Cortex of kidney (tissue), 1 donor: ENCODE measurements at places on chromosomes 5 and 9.

GRCh38 chr9:127965953-127966352, 14.8 kb downstream of the EEIG1 start:
- no peak for DNase-seq

GRCh38 chr9:4042991-4043390, 256.9 kb downstream of the GLIS3 start:
- DNase-seq, result no peak

- DNase-seq, result no peak
These were observed 533.8 kb upstream of the CLINT1 start for GRCh38 chr5:158392753-158393152.

GRCh38 chr5:10667431-10668057, 93.5 kb downstream of the DAP start:
- no peak for DNase-seq

DNA sequence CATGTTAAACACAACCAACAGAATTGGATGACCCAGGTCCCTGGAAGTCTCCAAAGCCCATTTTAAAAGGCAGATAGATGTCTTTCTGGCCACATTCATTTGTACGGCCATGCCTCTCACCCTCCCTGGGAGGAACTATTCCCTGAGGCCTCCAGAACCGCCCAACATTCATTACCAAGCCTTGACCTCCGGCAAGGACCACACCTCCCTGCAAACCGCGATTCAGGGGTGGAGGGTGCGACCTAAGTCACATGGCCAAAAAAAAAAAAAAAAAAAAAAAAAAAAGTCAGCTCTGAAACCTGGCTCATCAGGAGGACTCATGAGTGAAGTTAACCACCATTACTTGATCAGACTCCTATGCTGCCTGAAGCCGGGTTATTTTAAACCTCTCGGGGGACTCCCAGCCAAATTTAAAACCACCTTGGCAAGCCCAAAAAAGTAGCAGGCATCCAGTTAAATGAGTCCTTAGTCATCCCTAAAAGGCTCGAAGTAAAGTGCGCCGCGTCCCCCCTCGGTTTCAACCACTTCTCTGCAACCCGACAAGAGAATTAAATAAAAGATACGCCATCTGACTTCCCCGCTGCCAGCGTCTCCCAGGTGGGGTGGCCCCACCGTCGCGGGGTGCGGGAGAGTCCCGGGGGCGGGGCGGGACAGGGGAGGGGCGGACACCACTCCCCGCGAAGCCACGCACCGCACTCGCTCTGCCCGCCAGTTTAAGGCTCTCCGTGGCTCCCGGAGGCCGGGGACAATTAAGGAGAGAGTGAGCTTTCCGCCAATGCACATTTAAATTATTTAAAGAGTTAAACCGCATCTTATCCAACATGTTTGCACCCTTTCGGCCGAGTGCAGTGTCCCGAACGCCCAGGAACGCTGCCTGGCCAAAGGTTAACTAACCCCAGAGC, 2.3 kb downstream of the KLF9 start:
- no peak for DNase-seq

DNA sequence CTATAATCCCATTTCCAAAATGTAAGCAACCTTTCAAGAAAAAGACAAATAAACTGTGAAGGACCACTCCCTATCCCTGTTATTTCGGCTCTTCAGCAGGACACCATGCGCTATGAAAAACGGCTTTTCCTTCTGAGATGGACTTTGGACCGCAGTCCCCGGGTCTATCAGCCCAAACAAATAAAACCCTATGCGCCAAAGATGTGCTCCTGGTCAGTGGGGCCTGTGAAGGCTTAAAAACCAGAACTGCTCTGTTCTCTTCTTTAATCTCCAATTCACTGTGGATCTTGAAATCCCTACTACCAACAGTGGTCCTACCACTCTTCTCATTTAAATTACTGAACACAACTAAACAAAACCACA, 33.3 kb downstream of the RAPGEF1 start:
- no peak for DNase-seq

GRCh38 chr5:135051399-135051798, 17.4 kb upstream of the PITX1 start:
- DNase-seq, result no peak

- no peak for DNase-seq
These were observed 719.3 kb upstream of the ZNF608 start for GRCh38 chr5:125465703-125466102.

DNA sequence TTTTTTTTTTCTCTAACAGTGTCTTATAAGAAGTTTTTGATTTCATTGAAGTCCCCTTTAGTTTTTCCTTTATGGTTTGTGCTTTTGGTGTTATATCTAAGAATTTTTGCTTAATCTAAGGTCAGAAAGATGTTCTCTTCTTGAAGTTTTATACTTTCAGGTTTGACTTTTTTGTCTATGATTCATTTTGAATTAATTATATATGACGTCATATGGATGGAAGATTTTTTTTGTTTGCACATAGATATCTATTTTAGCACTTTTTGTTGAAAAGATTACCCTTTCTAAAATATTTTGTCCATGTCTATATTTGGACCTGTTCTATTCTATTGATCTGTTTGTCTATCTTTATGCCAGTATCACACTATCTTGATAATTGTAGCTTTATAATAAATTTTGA, 16.3 kb downstream of the UBAP1 start:
- DNase-seq, result no peak

GRCh38 chr5:67648201-67648671, 451.6 kb upstream of the CD180 start:
- DNase-seq, result no peak

DNA sequence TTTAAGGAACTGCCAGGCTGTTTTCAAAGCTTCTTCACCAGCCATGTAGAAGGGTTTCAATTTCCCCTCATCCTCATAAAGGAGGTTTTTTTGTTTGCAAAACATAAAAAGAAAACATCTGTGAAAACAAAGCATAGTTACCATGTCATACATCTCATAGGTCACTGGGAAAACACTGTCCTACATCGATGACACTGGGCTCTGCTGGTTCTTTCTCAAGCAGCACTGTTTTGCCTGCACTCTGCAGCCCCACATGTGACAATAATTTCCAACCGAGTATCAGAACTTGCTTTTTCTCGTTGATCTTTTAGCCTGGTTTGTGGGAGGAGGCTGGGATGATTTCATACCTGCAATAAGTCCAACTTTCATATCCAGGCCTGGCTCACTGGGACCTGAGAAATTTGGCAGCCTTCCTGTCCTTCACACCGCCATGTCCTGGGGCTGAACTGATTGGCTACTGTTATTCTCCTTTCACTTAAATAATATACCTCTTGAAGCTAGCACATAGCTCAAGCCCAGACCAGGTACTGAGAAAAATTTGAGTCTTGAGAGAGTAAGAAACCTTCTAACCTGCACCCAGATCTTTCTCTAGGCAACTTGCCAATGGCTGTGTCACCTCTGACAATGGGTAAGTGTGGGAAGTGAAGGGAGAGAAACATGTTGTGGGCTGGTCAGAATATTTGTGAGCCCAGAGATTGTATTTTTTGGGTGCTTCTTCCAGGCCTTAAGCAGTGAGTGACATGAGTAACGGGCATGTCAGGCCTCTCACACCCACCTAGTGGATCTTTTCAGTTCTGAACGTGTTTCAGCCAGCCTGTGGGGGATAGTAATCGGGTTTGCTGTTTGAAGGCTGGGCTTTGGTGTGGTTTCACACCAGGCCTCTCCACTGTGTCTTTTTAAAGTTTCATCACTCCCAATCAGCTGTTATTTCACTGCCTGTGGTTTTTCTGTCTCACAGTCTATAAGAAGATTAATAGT, 502.8 kb downstream of the NTRK2 start:
- no peak for DNase-seq

GRCh38 chr9:109537288-109537687, 39.2 kb upstream of the PTPN3 start:
- DNase-seq, result no peak

DNA sequence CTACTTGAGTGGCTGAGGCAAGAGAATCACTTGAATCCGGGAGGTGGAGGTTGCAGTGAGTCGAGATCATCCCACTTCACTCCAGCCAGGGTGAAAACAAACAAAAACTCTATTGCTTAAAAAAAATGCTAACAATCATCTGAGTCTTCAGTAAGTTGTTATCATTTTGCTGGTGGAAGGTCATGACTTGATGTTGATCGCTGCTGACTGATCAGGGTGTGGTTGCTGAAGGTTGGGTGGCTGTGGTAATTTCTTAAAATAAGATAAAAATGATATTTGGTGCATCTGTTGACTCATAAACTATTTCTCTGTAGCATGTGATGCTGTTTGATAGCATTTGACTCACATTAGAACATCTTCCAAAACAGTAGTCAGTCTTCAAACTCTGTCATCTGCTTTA, 349.4 kb upstream of the PAPPA start:
- no peak for DNase-seq

DNA sequence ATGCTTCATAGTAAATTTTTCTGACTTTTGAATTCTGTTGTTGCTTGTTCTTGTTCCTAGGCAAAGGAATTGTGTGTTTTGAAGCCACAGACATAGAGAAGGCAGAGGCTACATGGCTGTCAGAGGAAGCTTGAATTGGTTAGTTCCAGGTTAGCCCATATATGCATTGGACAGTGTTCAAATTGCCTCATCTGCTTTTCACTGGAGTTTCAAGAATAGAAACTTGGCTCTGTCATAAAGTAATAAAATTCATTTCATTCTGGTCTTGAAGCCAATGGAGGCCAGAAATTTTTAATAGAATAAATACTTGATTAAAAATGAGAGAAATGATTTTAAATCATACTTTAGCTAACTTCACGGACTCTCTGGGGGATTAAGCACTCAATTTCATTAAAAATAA, 178.0 kb downstream of the YIPF5 start:
- DNase-seq, result no peak

- no peak for DNase-seq
These were observed 6.1 kb upstream of the PHF19 start for GRCh38 chr9:120882935-120883607.

- DNase-seq, result no peak
These were observed 424.1 kb upstream of the CD180 start for GRCh38 chr5:67620424-67621397.

- DNase-seq, result no peak
These were observed 66.0 kb downstream of the RASEF start for GRCh38 chr9:82996941-82997340.

DNA sequence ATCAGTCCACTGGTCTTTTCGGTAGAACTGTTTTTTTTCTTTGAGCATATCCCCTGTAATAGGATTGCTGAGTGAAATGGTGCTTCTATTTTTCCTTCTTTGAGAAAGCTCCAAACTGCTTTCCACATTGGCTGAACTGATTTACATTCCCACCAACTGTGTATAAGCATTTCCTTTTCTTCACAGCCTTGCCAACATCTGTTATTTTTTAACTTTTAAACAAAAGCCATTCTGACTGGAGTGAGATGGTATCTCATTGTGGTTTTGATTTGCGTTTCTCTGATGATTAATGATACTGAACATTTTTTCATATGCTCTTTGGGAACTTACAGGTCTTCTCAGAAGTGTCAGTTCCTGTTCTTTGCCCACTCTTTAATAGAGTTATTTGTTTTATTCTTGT, 764.7 kb downstream of the MTRR start:
- DNase-seq, result no peak

DNA sequence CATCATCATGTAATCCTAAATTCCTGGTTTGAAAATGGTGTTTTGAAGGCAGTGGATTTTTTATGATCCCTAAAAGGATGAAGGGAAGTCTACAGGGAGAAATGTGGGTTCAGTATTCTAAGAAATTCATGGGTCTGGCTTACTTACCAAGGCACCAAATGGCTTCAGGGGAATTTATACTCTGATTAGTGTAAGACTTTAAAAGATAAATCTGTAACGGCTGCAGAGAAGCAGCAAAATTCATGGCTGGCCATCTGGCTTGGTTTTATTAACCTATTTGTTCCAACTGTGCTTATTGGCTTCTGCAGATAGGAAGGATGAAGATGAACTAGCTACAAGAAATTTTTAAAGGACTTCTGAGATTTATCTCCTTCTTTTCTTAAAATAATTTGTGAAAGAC, 222.8 kb downstream of the TENT4A start:
- DNase-seq, result no peak

- no peak for DNase-seq
These were observed 280.4 kb downstream of the MEF2C start for GRCh38 chr5:88602584-88602983.

DNA sequence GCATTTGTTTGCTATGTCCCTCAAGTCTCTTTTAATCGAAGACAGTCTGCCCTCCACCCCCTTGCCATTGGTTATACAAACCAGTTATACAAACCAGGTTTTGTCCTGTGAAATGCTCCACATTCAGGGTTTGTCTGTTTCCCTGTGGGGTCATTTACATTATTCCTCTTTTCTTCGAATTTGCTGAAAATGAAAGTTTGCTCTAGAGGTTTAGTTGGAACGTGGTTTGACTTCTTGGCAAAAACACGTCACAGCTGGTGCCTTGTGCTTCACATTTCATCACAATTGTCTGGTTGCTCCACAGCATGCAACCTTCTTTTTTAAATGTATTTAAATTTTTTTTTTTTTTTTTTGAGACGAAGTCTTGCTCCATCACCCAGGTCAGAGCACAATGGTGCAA, 4.2 kb upstream of the HAVCR2 start:
- no peak for DNase-seq

- no peak for DNase-seq
These were observed 58.9 kb upstream of the COL15A1 start for GRCh38 chr9:98884849-98885248.

DNA sequence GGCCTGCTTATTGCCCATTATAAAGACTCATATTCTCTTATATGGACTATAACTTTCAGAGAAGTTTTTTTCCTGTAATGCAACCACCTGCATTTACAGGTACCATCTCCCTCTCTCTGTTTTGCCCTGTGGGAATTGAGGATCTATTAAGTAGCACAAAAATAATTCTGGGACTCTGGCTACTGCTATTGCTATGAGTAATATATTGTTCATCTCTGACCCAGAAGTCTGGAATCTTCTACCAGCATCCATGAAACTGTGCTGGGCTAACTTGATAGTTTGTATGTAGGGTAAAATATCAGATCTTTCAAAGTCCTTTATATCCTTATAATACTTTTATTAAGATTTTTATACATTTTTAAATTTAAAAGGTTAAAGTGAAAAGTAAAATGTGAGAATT, 607.2 kb downstream of the EFNA5 start:
- DNase-seq, result no peak

GRCh38 chr5:87853541-87853940, 415.1 kb downstream of the TMEM161B start:
- DNase-seq, result no peak

GRCh38 chr5:74042559-74042958, 416.6 kb downstream of the ARHGEF28 start:
- no peak for DNase-seq

DNA sequence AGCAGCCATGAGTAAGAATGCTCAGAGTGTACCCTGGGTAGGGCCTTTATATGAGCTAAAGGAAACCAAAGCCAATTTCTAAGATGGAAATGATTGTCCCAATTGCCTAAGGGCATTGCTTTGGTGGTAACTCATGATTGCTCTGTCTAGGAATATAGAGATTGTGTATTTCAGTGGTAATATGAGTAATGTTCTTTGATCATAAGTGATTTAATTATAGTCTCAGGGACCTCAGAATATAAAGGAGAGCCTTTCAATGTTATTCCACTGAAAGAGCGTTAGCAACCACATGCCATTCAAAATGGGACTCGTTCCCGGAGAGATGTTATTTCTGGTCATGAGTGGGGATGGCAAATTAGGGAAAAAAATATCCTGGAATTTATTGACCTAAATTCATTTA, 340.5 kb downstream of the ARHGEF28 start:
- no peak for DNase-seq
